PC-3 (cell line): ENCODE measurements at places on chromosomes 4 and X. TPM values are rescaled to one million over a fixed set of nuclear protein-coding genes. Genes with fewer than 3 reads are reported as not detected.

- no peak for DNase-seq
These were observed 386.6 kb upstream of the FGF16 start for GRCh38 chrX:77060572-77060971.

DNA sequence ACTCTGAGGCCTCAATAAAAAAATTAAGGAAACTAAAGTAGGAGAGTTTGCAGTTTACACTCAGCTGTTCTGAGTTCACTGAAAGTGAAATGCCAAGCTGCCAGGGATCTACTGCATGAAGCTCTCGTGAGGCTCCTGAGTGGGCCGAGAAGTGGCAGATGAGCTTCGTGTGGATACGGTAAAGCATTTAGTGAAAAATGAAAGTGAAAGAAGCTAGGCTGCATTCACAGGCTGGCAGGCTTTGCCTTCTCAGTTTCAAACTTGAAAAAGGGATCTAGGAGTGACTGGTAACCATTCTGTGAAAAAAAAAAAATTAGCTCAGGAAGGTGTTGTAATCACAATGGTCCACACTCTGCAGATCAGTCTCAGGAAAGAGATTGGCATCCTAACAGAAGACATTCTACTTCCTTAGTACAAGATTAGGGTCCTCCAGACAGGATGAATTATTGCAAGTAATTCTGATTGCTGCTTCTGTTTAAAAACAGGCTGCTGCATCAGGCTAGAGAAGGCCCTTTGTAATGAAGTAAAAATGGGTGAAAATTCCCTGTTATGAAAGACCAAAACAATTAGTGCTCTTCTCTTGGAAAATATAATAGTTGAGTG is 679.9 kb downstream of the RPA4 start:
- DNase-seq = peak; percentile 11

MSMO1 gene
- 30.5 and 37.6 TPM in 2 replicates for total RNA-seq

- DNase-seq = peak; percentile 80
These were observed 35.0 kb upstream of the BCOR start for GRCh38 chrX:40132751-40133150.

CDX4 gene
- not detected in 2 replicates for total RNA-seq

ATP1B4 gene
- not detected in 2 replicates for total RNA-seq

SSX3 gene
- not detected in 2 replicates for total RNA-seq

ENPP6 gene
- not detected in 2 replicates for total RNA-seq

- no peak for DNase-seq
These were observed 92.5 kb downstream of the GASK1B start for GRCh38 chr4:158080354-158080753.

- DNase-seq = no peak
These were observed 60.1 kb downstream of the GATB start for GRCh38 chr4:151700566-151701316.

GRCh38 chrX:17067534-17067933 is 121.1 kb downstream of the REPS2 start:
- DNase-seq = no peak

DNA sequence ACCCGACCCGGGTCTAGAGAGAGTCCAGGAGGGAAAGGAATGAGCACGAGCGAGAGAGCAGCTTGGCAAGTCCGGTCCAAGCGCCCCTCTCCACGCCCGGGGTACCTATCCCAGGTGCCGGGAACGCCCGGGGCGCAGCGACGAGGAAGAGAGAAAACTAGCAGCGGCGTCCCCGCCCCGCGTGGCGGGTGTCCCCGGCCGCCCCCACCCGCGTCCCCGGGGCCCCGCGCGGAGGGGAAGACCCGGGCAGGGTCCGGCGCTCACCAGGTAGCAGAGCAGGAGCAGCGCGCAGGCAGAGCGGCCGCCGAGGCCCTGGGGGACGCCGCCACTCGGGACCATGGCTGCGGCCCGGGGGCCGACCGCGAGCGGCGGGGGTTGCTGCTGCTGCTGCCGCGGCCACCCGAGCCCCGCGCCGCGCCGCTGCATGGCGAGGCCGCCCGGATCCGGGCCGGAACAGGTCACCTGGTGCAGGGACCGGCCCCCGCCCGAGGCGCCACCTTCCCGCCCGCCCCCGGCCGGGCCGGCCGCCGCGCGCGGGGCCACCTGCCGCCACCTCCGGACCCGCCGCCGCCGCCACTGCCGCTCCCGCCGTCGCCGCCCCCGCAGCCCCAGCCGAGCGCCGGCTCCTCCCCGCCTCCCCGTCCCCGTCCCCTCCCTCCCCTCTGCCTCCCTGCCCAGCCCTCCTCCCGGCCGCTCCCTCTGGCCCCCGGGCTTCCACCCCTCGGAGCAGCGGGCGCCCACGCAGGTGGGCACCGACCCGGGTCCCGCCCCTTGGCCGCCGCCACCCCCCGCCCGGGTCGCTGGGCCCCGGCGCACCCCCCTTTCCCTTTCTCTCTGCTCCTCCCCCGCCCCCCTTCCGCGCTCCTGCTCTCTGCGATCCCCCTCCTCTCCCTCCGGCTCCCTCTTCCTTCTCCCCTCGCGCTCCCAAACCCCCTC is at the start of gene SEL1L3:
TSS of gene SEL1L3 (minus strand) at position 578 of the 936 bp plus-strand sequence. CDS start at position 426, 152 bp downstream.
- DNase-seq = peak; percentile 27

UBE2K gene
- 30.1 and 38.9 TPM in 2 replicates for total RNA-seq
